ENCODE measurements at places on chromosomes 7 and 10.

DNA sequence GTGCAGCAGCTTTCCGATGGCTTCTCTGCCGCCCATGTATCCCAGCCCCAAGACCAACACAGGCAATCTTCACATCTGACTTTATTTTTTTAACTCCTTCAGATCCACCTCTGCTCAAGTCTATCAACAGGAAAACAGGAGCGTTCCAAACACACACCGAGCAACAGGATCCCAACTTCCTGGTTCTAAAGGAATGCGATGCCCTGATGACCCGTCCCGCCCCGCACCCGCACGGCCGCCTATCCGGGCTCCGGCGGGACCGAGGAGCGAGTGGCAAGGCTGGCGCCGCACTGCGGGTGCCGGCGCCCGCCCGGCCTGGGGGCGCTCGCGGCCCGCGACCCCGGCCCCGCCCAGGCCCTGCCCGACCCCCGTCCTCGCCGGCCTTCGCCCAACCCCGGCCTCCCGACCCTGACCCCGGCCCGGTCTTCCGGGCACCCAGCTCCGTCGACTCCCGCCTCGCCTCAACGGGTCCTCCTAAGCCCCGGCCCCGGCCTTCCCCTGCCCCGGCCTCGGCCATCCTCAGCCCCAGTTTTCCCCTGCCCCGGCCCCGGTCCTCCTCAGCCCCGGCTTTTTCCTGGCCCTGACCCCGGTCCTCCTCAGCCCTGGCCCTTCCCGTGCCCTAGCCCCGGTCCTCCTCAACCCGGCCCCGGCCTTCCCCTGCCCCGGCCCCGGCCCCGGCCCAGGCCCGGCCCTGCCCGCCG, 730 bp downstream of the LARP4B start:
- DNase-seq, result no peak

- DNase-seq, result no peak
Measured at GRCh38 chr7:50920031-50920635, 137.4 kb upstream of the GRB10 start.

DNA sequence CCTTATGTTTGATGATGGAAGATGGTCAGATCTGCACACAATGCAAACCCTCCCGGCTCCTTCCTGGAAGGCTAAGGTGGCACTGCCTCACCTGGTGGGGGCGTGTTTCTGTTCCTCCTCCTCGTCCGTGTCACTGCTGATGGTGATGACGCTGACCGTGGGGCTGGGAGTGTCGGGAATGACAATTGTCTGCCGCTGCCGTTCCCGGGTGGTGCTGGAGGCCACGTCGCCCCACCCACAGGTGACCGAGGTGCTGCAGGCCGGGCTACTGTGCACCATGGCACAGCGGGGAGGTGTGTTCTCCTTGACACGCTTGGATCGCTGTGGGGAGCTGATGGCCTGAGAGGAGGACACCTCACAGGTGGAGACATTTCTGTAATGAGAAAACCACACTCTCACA, 73.1 kb downstream of the CLEC2L start:
- DNase-seq, result no peak

GRCh38 chr7:13821152-13821787, 168.2 kb downstream of the ETV1 start:
- DNase-seq, result no peak

- DNase-seq, result no peak
Measured at GRCh38 chr10:127849921-127850320, 42.8 kb downstream of the CLRN3 start.

- no peak for DNase-seq
Measured at GRCh38 chr7:48426966-48427555, 255.8 kb downstream of the ABCA13 start.

DNA sequence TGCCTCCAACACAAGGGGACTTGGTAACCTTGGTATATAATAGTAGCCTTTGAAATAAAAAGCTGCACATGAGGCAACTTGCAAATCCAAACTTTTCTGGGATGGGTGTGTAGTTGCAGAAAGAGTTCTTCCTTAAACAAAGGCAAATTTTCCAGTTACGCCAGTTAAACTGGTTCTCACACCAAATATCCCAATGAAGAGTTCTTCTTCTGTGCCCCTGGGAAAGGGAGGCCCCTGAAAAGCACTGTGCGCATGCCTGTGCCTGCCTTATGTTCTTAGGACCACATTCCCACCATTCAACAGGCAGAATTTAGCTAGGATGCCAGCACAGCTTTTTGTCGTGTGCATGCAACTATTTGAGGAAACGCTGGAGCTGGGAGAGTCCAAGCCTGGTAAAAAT, 164.8 kb upstream of the SLC25A13 start:
- DNase-seq, result no peak

- no peak for DNase-seq
Measured at GRCh38 chr7:102186306-102186705, 100.4 kb upstream of the SH2B2 start.

- no peak for DNase-seq
Measured at GRCh38 chr10:6780008-6780677, 200.1 kb upstream of the PRKCQ start.

GRCh38 chr7:26616235-26616634, 248.2 kb downstream of the SKAP2 start:
- DNase-seq, result no peak

DNA sequence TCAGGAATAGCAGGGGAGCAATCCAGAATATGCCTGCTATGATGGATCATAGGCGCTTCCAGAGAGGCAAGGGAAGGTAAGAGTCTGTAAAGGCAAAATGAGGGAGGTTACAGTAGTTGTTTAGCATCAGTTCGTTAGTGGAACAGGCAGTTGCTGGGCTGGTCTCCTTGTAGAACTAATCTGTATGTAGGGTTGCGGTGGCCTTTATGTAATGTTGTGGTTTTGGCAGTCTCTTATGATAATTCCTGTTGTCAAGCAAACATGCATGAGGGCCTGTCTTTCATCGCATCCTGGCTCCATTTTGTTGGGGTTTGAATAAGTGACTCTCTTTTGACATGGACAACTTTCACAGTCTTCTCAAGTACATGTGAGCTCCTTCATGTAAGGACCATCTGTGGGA, 427.8 kb upstream of the LRGUK start:
- DNase-seq, result no peak

DNA sequence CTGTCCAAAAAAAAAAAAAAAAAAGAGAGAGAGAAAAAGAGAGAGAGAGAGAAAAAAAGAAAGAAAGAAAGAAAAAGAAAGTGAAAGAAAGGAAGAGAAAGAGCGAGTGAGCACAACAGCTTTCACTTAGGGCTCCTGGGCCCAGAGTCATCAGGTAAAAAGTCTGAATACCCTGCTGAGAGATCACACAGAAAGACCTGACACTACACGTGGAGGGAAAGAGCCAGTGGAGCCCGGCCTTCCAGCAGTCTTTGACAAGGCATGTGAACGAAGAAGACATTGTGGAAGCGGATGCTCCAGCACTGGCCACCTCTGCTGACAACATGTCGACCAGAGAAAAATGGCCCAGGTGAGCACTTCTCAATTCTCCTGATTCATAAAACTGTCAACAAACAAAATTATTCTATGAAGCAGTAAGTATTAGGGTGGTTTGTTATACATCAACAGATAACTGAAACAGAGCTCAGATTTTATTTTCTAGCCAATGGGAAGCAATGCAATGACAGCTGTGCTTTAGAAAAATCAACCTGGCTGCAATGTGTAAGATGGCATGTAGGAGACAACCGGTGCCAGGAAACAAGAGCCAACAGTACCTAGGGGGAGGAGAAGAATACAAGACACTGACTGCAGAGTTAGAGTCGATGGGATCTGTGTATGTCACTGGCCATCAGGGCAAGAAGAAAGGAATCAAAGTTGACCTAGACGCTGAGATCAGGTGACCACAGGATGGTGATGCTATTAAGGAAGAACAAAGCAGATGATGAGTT, 4.4 kb downstream of the RNF216 start:
- DNase-seq, result no peak

DNA sequence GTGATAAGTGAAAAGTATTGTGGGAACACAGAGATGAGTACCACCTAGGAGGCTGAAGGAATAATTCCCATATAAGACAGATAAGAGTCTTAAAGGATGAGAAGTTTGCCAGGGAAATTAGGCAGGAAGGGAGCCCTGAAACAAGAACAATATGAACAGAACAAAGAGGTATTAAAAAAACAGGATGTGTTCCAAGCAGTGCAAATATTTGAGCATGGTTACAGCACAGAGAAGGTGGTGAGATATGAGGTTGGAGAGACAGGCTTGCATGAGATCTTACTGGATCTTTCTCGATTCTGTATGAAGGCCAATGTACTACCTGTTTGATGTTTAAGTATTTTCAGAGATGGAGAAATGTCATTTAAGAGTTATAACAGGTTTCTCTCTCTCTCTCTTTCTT, 20.3 kb downstream of the TAC1 start:
- no peak for DNase-seq

- no peak for DNase-seq
Measured at GRCh38 chr7:130814778-130815335, 80.8 kb upstream of the KLF14 start.

DNA sequence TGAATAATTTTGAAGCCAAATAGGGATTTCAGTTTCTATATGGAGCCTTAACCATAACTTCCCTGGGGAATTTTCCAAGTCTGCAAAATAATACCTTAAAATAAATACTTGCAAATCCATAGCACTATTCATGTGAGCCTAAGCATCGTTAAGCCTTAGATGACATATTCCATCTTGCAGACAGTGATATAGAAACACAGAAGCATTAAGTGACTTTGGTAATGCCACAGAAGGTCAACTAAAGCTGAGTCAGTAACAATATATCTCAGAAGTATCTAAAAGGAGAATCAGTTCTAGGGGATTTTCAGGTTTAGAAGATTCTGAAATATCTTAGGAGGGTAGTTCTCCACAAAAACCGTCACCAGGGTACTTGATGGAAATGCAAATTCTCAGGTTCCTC, 163.4 kb upstream of the COL1A2 start:
- DNase-seq, result no peak

DNA sequence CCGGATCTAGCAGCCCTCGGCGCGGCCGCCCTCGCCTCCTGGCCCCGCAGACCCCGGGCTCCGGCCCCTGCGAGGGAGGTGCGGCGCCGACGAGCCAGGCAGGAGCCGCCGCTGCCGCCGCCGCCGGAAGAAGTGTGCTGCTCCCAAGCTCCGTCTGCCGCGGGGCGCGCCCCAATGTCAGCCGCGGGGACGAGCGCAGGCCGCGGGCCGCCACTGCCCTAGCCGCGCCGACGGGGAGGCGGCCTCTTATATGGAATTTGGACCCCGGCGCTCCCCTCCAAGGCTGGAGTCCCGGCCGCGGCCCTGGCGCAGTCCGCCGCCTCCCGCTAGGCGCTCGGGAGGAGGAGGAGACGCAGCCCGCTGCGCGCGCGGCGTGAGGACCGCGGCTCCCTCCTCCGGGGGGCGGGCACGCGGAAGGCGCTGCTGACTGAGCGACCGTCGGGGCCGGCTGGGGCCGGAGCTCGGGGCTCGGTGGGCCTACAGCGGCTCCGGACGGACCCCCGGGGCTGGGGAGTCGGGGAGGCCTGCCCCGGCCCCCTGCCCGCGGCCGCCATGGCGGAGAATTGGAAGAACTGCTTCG, at the start of gene TRIM8:
Gene TRIM8, plus strand, starts transcription at position 414 of the 580 bp plus-strand sequence. Its CDS starts 139 bp downstream, at position 553.
- DNase-seq, result peak; percentile 79

DNA sequence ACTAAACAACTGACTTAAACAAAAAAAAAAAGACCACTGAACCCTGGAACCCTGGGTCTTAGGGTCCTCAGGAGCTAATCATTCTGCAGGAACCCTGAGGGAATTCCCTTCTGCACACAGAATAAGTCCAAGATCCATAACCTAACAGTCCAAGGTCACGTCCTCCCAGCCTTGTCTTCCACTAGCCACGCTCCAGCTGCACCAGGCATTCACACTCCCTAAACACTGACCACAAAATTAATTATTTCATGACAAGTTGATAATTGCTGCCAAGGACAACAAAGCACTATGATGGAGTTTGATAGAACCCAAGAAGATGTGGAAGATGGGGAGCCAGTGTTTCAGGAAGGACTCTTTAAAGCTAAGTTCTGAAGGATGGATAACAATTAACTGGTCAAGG, 130.6 kb downstream of the SH3PXD2A start:
- no peak for DNase-seq

DNA sequence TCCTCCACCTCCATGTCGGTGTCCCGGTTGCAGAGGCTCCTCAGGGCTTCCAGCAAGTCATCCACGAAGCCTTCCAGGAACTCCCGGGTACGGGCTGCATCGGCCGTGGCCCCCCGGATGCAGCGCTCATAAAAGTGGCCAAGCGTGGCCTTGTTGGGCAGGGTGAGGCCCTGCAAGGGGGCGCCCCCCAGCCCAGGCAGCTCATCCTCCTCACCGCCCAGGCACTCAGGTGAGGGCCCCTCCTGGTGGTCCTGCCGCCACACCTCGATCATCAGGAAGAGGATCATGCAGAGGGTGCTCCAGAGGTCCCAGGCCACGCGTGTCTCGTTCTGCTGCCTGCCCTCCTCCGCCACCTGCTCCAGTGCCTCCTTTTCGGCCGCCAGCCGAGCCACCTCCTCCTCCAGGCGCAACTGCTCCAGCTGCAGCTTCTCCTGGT, 22.8 kb downstream of the ITPRIP start:
- no peak for DNase-seq

GRCh38 chr7:29356631-29357030, 162.1 kb downstream of the CHN2 start:
- no peak for DNase-seq

- DNase-seq, result no peak
Measured at GRCh38 chr10:58637352-58637751, 124.7 kb downstream of the BICC1 start.

DNA sequence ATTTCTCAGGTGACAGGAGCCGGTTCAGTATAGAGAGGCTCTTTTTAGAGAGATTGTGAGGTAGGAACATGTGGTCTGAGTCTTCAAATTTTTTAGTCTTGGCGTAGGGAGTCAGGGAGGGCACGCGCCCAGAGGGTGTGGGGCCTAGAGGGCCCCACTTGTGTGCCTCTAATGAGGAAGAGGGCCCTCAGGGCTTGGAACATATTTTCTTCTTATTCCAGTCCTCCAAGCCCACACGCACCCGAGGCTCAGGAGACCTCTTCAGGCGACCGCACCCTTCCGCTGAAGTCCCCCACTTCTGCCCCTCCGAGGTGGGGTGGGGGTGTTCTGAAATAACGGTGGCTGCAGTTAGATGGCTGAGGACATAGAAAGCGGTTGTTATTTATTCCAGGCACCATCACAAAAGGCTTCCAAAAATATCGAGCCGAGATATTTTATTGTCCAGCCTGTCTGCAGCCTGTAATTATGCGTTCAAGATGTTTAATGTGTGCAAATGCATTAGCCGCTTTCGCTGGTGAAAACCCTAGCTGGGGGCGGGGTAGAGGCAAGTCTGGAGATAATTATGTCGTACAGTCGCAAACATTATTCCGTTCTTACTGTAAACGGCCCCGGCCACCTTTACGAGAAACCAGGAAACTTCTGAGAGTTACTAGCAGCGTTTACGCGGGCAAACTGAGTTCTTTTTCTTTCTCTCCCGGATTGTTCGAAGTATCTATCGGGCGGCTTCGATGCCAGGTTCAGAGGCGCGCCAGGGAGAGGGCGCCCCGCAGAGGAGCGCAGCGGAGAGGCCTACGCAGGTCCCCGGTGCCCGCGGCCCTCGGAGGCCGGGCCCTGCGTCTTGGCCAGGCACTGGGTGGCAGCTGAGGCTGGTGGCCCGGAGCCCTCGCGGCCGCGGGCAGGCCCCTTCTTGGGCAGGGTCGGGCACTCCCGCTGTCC, 12.9 kb upstream of the HOXA13 start:
- no peak for DNase-seq
